ENCODE measurements at places on chromosomes 11 and 22. TPM values are rescaled to one million over a fixed set of nuclear protein-coding genes. Genes with fewer than 3 reads are reported as not detected.

- peaks cover 2% of the 10 kb centered on the region for H3K36me3 ChIP-seq
- H3K27me3 ChIP-seq = peaks cover 2% of the 10 kb centered on the region
- no peak overlapping the region for H3K4me3 ChIP-seq
- H3K27ac ChIP-seq = no peak overlapping the region
Observed at GRCh38 chr11:61869708-61870451, 21.5 kb downstream of the FADS3 start.

DNA sequence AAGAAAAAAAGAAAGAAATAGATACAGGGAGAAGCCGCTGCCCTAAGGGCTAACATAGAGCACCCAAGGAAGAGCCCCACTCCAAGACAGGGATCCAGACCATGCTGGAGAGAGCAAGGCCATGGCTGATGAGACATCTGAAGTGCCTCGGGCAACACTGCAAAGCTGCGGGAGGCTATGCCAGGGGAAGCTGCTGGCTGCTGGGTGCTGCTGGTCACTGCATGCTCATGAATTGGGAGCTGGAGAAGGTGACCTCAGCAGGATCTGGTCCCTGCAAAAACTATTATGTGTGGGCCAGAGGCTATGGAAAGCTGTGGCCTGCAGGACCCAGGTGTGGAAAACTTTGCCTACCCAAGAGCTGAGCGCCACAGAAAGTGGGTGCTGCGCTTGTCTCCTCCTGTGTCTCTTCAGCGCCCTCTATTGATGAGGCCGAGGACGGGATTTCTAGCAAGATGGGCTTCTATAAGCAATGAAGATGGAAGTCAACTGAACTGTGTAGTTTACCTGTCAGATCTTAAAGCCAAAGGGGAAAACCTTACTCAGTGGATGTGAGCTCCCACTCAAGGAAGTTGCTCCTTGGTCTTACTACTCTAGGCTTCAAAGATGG, 17.3 kb upstream of the SLC29A2 start:
- no peak overlapping the region for H3K4me3 ChIP-seq
- H3K36me3 ChIP-seq = no peaks in the 10 kb centered on the region
- H3K4me1 ChIP-seq = peaks cover 8% of the 10 kb centered on the region
- H3K27ac ChIP-seq = no peak overlapping the region
- DNase-seq = peak; percentile 82

- H3K4me1 ChIP-seq = no peaks in the 10 kb centered on the region
- DNase-seq = no peak
- no peak overlapping the region for H3K27ac ChIP-seq
- H3K27me3 ChIP-seq = peaks cover 4% of the 10 kb centered on the region
- H3K4me3 ChIP-seq = no peak overlapping the region
Observed at GRCh38 chr11:33419924-33420323, 162.7 kb downstream of the HIPK3 start.

Gene OR10G7
- not detected for total RNA-seq

DNA sequence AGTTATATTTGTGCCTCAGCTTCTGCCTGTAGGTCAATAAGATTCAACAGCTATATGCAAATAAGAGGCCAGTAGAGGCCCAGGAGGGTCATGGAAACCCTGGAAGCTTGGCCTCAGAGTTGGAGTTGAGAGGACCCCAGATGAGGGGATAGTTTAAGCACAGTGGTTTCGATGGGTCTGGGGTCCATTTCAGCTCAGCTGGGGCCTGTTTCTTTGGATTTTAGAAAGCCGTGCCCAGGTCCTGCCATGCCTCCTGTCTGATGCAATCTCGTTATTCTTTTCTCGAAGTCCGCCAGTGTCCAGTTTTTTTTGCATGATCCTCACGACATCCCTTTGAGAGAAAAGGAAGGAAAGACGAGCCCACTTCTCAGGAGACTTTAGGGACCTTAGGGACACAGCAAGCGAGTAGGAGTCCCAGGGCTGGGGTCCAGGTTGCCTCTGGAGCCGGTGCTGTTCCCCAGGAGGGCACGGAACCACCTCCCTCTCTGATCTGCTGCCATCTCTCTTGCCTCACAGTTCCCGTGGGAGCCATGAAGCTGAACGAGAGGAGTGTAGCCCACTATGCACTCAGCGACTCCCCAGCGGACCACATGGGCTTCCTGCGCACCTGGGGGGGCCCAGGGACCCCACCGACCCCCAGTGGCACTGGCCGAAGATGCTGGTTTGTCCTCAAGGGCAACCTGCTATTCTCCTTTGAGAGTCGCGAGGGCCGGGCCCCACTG, 2.6 kb upstream of the SMDT1 start:
- H3K4me3 ChIP-seq = no peak overlapping the region
- DNase-seq = no peak
- H3K27ac ChIP-seq = no peak overlapping the region
- H3K36me3 ChIP-seq = peaks cover 4% of the 10 kb centered on the region

GRCh38 chr11:103013421-103013820, 57.9 kb upstream of the MMP13 start:
- no peak overlapping the region for H3K4me3 ChIP-seq
- no peaks in the 10 kb centered on the region for H3K4me1 ChIP-seq
- no peak overlapping the region for H3K27ac ChIP-seq
- H3K27me3 ChIP-seq = peaks cover 4% of the 10 kb centered on the region
- no peaks in the 10 kb centered on the region for H3K36me3 ChIP-seq

Gene TSPAN18
- 5.8 TPM for total RNA-seq

GRCh38 chr11:45805305-45806071, 539 bp downstream of the SLC35C1 start:
- DNase-seq = no peak
- H3K27me3 ChIP-seq = no peaks in the 10 kb centered on the region
- peak overlapping the region; percentile 90 for H3K4me3 ChIP-seq
- H3K36me3 ChIP-seq = peaks cover 11% of the 10 kb centered on the region
- H3K27ac ChIP-seq = peak overlapping the region; percentile 76

DNA sequence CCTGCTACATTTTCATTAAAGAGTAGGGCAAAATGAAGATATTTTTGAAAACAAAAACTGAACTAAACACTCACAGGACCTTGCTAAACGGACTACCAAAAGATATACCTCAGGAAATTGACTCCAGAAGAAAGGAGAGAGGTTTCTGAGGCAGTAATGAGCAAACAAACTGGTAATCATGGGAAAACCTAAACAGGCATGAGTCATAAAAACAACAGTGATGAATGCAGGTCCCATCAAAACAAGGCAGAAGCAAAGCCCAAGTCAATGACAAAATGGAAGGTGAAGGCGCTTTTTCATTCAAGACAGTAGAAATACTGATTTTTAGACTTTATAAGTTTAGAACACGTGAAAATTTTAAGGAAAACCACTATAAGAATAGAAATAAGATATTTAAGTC, 104.5 kb downstream of the EFCAB6 start:
- peaks cover 12% of the 10 kb centered on the region for H3K27me3 ChIP-seq
- no peak overlapping the region for H3K27ac ChIP-seq
- no peaks in the 10 kb centered on the region for H3K36me3 ChIP-seq
- no peak for DNase-seq
- no peak overlapping the region for H3K4me3 ChIP-seq
- no peaks in the 10 kb centered on the region for H3K4me1 ChIP-seq

Gene TSKU
- total RNA-seq = 3.8 TPM

GRCh38 chr11:68659158-68659921, 25.0 kb upstream of the GAL start:
- H3K36me3 ChIP-seq = no peaks in the 10 kb centered on the region

Gene LARGE2
- 1.6 TPM for total RNA-seq

DNA sequence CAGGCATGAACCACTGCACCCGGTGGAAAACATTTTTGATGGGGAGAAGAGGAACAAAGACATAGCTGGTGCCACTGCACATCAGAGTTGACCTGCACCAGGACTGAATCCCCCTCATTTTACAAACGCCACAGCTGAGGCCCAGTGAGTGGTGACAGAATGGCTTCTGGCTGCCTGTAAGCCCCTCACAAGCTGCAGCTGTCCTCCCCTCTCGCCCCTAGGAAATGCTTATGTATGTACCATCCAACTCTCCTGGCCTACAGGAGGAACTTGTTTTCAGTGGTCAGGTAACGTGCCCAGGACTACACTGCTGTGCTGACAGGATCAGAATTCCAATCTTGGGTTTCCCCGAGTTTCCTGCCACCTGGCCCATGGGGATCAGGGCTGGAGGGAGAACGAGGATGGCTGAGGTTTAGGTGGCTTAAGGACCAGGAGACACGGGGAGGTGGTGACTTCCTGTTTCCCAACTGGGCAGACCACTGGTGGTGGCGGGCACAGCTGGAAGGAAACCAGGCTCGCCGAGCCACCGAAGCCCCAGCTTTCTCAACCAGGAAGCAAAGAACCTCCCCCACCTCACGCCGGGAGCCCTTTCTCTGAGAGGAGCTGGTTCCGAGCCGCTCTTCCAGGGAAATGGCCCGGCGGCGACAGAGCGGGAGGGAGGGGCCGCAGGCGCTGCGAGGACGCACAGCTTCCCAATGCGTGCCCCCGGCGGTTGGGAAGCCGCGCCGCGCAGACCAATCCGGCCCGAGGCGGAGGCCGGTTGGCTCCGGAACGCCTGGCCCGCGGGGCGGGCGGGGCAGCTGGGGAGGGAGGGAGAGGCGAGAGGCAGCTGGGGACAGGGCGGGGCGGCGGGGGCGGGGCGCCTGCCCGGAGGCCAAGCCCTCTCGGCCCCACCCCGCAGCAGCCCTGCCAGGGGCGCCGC, 1.0 kb upstream of the LRFN4 start:
- peak overlapping the region; percentile 88 for H3K4me3 ChIP-seq
- H3K36me3 ChIP-seq = no peaks in the 10 kb centered on the region
- peak overlapping the region; percentile 75 for H3K27ac ChIP-seq
- peaks cover 12% of the 10 kb centered on the region for H3K4me1 ChIP-seq
- H3K27me3 ChIP-seq = no peaks in the 10 kb centered on the region
- DNase-seq = peak; percentile 93
